ENCODE measurements at places on chromosomes 5 and 9.

DNA sequence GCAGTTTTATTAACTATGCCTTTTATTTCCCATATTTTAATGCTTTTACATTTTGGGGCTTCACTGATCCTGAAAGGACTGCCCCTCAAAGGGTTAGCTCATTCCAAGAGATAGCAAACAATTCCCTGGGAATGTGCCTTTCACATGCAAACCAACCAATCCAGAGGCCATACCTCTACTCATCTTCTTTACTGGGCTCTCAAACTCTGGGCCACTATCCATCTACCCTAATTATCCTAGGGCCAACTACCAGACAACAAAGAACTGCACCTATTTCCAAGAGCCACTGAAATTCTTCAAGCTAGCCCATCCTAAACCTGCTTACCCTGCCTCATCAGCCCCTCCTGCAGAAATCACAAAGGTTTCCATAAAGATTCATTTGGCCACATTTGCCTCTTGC, 364.7 kb downstream of the CDH12 start:
- no peak for DNase-seq

- DNase-seq = no peak
These were observed 332.6 kb downstream of the CCDC171 start for GRCh38 chr9:15885464-15885863.

DNA sequence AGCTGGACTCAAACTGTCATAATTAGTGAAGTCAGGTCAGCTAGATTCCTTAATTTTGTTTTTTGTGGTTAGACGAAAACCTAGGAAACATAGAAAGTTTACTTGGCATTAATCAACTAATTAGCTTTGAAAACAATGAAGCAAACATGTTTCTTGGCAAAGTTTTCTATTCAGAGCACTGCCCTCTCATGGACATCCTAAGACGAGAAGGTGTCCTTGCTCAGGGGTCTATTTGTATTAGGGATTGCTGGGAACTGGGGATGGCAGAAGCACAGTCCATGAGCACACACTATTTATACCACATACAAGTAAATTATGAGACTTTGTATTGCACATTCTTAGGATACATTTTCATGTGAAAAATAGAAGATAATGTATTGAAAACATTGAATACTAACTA, 49.7 kb downstream of the POC5 start:
- DNase-seq = no peak

- no peak for DNase-seq
These were observed 152.3 kb downstream of the GAS1 start for GRCh38 chr9:86795047-86795442.

GRCh38 chr5:137598399-137598798, 99.3 kb upstream of the SPOCK1 start:
- no peak for DNase-seq

DNA sequence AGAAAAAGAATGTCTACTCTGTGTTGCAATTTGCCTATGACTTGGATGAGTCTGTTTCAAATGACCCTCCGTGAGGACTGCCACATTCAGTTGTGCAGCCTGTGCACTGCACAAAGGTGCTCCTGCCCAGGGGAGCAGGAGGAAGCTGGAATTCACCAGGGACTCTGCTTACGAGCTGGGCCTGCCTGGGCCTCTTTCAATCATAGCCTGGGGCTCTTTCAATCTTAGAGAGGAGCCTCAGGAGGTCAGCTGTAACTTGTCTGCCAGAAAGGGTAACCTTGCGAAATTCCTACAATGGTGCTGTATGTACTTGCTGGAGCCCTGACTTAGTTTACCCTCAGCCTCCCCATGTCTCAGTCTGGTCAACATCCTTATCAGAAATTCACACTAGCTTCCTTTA, 8.4 kb upstream of the SFXN1 start:
- DNase-seq = no peak

GRCh38 chr9:84139296-84140070, 158.9 kb downstream of the RMI1 start:
- DNase-seq = no peak

- no peak for DNase-seq
These were observed 20.2 kb upstream of the MTAP start for GRCh38 chr9:21782205-21782604.

DNA sequence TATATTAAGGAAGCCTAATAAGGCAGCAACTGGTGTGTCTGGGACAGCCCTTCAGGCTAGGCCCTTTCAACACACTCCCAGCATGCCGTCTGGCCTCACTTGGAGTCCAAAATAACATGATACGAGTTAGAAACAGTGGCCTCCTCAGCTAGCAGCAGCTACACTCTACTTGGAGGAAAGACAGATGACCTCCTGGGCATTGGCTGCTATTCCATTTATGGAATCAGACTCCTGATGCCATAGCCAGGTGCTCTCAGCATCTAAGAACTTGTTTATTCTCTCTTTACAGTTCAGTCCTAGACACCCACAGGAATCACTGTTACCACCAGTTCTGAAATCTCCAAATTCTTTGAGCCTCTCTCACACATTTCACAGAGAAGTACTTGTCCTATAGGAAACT, 31.8 kb downstream of the RUSC2 start:
- DNase-seq = no peak

GRCh38 chr5:109936996-109937395, 247.3 kb downstream of the MAN2A1 start:
- no peak for DNase-seq

- no peak for DNase-seq
These were observed 20.0 kb upstream of the CREBRF start for GRCh38 chr5:173035904-173036707.

DNA sequence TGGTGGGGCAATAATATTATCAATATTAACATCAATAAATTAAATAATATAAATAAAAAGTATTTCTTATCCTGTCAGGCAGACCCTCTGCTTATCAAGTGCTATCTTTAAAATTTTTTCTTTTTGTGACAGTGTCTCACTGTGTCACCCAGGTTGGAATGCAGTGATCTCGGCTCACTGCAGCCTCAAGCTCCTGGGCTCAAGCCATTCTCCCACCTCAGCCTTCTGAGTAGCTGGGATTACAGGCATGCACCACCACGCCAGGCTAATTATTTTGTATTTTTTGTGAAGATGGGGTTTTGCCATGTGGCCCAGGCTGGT, 53.2 kb downstream of the NDST1 start:
- no peak for DNase-seq

DNA sequence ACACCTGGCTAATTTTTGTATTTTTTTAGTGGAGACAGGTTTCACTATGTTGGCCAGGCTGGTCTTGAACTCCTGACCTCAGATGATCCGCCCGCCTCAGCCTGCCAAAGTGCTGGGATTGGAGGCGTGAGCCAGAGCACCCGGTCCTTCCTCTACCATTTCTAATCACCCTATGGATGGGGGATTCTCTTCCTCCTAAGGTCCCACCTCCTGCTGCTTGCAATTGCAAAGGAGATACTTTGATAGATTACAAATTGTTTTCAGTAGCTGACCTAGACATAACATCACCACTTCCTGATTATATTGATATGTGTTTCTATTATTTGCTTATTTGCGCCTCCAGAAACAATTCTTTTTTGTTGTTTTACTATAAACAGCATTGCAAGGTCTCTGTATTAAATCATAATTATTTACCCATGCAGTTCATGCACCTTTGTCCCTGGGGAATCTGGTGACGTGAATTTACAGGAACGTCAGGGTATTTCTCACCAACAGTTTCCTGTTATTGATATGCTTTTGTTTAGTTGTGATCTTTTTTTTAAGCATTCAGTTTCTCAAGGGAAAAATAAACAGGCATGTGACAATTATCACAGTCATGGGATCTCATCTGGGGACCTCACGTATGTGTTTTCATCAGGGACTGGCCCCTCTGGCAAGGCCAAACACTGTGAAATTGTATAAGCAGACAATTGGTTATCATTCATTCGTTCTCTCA, 43.2 kb downstream of the ESM1 start:
- DNase-seq = no peak

- DNase-seq = no peak
These were observed 44.6 kb upstream of the ELL2 start for GRCh38 chr5:96006291-96006690.

GRCh38 chr9:136952321-136952850, 313 bp downstream of the LCN12 start:
- no peak for DNase-seq

- DNase-seq = no peak
These were observed 306.8 kb upstream of the NMUR2 start for GRCh38 chr5:152711801-152712388.

- DNase-seq = no peak
These were observed 52.6 kb upstream of the RNU6ATAC start for GRCh38 chr9:134216961-134217360.

GRCh38 chr5:179124853-179125788, 64.9 kb downstream of the ZNF354C start:
- no peak for DNase-seq

- DNase-seq = no peak
These were observed 18.5 kb downstream of the AGTPBP1 start for GRCh38 chr9:85723215-85723614.

DNA sequence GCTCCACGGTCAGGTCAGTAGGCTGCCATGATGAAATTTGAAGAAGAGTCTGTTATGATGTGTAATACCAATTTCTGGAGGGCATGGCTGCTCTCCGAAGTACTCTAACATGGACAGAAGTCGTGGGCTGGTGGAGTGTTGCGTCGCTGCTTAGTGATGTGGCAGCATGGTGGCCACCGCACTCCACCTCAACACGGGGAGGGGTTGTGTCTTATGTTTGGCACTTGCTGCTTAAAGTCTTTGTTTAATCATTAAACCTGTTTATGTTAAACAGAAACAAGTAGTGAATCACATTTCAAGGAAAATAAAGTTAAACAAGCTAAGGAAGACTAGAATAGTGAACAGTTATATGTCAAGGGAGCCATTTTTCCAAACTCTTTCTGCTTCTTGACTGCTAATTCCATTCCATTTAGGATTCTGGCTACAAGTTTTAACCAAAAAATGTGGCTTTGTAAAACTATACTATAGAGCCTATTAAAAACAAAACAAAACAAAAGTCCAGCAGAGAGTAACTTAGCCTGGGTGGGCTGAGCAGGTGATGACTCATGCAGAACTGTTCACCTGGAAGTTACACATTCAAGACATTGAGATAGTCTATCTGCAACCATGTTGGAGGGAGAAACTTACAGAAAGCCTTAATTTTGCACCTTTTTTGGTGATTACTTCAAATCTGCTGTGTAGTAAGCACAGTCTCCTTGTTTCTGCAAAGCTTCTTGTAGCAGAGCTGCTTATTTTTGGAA, 9.5 kb downstream of the HABP4 start:
- no peak for DNase-seq

- DNase-seq = no peak
These were observed 23.4 kb downstream of the ABLIM3 start for GRCh38 chr5:149164731-149165130.

DNA sequence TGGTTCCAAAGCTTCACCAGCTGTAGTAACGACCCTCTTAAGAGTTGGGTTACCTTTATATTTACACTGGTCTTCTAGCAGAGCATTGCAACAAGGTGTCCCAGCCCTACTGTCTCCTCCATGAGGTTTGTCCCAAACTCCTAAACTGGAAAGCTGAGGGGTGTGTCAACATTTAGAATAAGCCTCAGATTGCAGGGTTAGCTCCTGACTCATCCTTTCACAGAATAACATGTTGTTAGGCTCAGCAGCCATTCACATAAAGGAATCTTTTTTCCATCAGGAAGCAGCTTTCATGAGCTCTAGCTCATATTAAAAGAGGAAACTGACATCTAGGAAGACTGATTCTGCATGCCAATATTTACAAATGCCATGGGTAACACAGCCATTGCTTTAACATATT, 238.7 kb downstream of the EFNA5 start:
- no peak for DNase-seq

DNA sequence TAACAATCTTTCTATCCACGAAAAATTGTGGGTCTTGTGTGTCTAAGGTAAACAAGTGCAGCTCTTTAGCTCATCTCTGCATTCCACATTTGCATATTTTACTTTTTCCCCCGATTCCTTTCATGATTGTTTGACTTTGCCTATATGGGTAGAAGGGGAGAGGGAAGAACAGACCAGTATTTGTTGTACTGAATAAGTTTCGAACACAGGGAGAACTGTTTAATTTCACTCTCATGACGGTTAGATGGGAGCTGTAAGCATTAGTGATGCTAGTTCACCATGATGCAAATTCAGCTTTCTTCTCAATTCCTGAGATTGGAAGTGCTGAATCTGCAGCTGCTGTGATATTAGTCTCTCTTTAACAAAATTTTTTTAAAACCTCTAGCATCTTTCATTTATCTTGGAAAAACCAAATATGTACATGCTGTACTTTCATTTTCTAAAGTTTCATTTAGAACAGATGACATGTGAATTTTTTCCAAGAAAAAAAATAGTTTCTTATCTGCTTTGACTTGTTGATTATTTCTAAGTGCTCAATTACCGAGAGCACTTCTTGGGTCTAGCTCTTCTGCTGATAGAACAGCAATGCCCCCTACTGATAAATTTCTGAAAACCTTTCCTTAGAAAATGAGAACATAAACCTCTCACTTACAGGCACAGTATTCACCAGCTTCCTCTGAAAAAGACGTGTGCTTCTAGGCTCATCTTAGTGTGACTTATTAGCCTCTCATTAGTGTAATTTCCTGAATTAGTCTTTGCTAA, 149.5 kb downstream of the BAAT start:
- DNase-seq = no peak

- DNase-seq = no peak
These were observed 6.4 kb upstream of the C6 start for GRCh38 chr5:41219658-41220269.

- DNase-seq = no peak
These were observed 51.9 kb upstream of the PIP5K1B start for GRCh38 chr9:68653141-68653595.

DNA sequence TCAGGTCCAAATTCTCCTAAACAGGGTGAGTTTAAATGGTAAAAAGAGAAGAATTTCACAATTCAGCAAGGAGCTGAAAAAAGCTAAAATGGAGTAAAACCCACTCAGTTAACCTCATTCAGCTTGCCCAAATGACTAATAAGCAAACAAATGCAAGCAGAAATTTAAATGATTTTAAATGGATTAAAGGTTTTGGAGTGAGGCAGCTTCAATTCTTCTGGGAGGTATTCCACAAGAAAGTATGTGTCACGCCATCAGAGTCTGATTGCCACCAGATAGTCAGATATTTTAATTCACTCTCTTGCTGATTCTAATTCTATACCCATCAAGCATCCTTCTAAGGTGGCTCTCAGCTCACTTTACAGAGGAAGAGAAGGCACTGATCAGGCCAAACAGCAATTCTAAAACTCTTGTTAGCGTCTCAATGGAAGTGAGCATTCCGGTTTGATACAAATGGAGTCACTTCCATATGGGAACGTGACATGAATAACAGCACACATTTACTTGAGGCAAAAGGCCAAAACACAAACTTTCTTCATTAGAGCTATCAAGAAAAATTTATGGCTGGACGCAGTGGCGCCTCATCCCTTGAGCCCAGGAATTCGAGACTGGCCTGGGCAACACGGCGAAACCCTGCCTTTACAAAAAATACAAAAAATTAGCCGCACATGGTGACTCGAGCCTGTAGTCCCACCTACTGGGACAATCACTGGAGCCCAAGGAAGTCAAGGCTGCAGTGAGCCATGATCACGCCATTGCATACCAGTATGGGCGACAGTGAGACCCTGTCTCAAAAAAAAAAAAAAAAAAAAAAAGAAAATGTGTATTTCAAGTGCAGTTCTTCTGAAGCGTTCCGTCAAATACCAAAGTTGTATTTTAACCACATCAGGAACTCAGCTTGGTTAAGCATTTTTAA, 2.0 kb downstream of the CLK4 start:
- no peak for DNase-seq
